Activated CD8-positive, alpha-beta T cell treated with anti-CD3 and anti-CD28 coated beads for 36 hours (primary cell): ENCODE measurements at places on chromosomes 13 and 19.

DNA sequence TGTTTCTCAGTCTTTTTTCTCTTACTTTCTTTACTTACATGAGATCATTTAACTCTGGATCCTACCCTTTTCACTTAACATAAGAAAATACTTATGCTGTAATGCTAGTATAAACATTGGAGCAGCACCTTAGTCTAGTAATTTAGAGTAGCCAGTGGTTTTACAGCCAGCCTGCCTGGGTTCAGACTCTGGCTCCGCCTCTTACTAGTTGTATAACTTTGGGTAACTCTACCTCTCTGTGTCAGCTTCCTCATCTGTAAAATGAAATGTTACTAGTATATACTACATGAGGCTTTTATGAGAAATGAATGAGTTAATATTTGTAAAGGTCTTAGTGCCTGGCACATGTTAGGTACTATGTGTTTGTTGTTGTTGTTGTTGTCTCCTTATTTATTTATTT lies 5.6 kb downstream of the CDADC1 start:
- DNase-seq: no peak

DNA sequence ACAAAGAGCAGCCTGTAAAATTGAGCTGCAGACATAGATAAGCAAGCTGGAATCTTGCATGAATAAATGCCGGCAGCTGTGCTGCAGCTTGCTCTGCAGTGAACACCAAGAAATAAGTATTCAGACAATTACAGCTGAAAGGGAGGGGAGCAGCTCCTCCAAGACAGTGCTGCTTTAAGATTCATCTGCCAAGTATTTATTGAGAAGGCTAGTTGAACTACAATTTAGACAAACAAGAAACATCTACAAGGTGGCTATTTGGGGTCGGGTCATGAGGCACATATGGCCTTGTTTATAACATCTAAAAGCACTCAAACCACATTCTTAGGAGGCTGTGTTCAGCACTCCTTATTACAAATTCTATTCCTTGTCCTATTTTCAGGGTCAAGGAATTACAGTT lies 34.9 kb downstream of the ZNF726 start:
- no peak for DNase-seq

GRCh38 chr13:76632401-76633044 lies 253.7 kb downstream of the KCTD12 start:
- peak; percentile 3 for DNase-seq

GRCh38 chr13:57128909-57129308 lies 11.8 kb upstream of the PRR20A start:
- DNase-seq: no peak

GRCh38 chr19:1087813-1088415 lies 7.3 kb downstream of the POLR2E start:
- peak; percentile 55 for DNase-seq

- no peak for DNase-seq
Measured at GRCh38 chr13:113160983-113161382, 2.5 kb downstream of the PROZ start.

DNA sequence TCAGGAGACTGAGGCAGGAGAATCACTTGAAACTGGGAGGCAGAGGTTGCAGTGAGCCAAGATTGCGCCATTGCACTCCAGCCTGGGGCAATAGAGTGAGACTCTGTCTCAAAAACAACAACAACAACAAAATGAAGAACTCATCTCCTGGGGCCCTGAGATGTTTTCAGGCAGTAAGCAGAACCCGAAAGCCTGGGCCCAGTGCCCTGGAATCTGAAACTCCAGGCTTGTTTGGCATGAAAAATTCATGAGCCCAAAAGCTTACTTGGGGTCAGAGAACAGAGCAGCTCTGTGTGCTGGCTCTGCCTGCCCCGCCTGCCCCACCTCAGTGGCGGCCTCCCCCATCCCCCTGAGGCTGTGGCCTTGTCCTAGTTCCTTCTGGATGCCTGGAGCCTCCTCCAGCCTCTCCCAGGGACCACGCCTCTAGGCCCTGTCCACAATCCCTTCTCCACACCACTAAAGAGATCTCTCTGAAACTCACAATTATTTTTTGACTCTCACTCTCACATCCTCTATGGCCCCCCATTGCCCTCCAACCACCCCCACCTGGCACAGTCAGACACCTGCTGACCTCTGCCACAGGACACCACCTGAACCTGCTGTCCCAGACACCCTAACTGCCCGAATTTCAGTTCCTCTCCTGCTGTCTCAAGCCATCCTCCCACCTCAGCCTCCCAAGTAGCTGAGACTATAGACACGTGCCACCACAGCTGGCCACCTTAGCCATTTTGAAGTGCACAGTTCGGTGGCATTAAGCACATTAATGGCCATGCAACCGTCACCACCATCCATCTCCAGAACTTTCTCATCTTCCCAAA lies 6.9 kb upstream of the AP1M2 start:
- DNase-seq: no peak

GRCh38 chr13:24649688-24650043 lies 30.5 kb upstream of the ATP12A start:
- no peak for DNase-seq

DNA sequence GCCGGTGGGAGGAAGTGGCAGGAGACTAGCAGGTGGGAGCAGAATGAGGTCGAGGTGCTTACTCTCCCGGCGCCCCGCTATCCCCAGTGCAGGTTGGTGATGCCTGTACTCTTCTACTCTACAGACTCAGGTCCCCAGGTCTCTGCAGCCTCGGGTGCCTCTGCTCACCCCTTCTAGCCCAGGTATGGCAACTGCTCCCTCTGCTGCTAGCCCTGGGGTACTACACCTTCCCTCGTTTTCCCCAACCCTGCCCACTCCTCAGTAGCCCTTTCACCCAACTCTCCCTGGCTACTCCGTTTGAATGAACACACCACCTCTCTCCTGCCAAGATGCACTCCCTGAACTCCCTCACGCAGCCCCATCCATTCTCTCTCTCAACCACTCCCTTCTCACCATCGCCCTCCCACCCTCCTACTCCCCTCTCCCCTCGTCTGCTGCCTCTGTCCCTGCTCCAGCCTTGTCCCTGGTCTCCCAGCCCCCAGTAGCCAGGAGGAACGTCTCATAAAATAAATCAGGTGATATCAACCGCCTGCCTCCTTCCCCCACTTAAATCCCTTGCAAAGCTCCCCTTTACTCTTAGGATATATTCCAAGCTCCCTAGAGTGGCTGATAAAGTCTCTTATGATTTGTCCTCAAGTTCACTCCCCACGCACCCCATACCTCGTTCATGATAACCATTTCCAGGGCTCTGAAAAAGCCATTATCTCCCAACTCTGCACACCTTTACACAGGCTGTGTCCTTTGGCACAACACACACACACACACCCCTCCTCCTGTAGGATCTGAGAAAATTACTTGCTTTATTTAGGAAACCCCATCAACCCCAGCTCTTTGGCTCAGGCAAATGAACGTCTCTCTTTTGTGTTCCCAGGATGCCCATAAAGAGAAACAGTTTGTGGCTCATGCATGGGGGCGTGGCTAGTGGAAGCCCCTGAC lies 8.2 kb upstream of the MEIS3 start:
- peak; percentile 78 for DNase-seq

DNA sequence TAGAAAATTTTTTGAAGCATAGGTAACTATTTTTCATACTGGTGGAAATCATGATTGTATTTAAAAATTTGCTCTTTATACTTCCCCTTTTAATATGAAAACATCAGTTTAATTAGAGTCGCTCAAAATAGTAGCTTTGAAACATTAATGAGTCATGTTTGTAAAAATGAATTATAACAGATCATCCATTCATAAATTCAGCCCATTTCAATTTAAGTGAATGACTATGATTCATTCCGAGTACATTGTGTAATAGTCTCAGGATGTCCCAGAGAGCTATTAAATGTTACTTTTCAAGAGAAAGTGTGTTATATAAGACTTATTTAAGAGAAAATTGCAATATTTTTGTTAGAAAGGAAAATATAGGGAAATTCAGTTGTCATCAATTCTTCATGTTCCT lies 111.0 kb downstream of the FNDC3A start:
- DNase-seq: no peak

DNA sequence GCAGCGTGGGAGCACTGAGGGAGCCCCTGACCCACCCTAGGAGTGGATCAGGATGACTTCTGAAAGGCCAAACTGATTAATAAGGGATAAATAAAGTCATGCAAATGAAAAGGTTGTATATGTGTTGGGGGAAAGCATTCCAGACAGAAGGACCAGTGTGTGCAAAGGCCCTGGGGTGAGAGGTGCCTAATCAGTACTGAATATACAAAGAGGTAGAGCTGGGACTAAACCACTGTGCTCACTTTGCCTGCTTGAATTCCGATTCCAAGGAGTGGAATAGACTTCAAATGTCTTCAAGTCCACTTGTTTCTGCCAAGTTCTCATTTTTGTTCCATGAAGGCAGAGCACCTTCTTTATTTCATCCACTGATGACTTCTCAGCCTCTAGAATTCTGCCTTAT lies 32.6 kb upstream of the ADGRE1 start:
- no peak for DNase-seq

DNA sequence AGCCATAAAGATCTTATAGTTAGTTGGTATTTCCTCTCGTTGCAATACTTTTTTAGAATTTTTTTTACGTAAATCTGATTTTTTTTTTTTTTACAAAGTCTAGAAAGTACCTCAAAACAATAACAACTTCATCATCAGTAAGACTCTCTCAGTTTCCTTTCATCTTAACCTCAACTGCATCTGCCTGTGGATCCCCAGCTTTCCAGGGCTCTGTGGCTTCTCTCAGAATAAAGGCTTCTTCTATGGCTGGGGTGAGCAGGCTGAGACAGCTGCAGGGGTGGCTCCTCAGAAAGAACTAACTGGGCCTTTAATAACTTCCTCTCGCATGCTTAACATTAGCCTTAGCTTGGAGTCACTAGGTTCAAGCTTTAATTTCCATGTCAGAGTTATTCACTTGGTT lies 4.2 kb downstream of the ZNF506 start:
- peak; percentile 91 for DNase-seq

DNA sequence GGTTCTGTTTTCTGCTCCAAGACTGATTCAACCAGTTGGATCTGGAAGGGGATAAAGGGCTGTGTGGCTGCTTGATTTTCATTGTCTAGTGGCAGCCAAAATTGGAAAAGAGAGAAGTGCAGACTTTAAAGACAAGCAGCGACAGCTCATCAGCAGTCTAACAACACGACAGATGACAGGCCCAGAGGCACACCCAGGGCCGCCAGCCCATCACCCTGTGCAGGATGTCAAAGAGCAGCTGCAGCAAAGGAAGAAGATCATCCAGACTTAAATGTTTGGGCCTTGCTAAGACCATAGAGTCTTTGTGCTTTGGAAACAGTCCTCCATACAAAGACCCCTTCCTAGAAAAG lies 421.0 kb upstream of the KLF12 start:
- DNase-seq: no peak

DNA sequence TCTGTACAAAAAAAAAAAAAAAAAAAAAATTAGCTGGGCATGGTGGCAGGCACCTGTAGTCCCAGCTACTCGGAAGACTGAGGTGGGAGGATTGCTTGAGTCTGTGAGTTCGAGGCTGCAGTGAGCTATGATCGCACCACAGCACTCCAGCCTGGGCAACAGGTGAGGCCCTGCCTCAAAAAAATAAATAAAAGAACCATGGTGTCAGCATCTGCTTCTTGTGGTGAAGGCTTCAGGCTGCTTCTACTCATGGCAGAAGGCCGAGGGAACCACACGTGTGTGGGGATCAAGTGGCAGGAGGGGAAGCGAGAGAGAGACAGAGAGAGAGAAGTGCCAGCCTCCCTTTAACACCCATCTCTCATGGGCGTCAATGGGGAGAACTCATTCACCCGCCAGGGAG lies 13.5 kb downstream of the BCL3 start:
- DNase-seq: no peak

GRCh38 chr13:62924395-62924794 lies 1508.7 kb upstream of the PCDH20 start:
- DNase-seq: no peak

- peak; percentile 66 for DNase-seq
Measured at GRCh38 chr19:9673912-9674662, 813 bp downstream of the ZNF562 start.

GRCh38 chr19:58551577-58552471 lies 3.1 kb downstream of the CHMP2A start:
- no peak for DNase-seq

GRCh38 chr19:48642862-48643261 lies 3.1 kb downstream of the CA11 start:
- no peak for DNase-seq

DNA sequence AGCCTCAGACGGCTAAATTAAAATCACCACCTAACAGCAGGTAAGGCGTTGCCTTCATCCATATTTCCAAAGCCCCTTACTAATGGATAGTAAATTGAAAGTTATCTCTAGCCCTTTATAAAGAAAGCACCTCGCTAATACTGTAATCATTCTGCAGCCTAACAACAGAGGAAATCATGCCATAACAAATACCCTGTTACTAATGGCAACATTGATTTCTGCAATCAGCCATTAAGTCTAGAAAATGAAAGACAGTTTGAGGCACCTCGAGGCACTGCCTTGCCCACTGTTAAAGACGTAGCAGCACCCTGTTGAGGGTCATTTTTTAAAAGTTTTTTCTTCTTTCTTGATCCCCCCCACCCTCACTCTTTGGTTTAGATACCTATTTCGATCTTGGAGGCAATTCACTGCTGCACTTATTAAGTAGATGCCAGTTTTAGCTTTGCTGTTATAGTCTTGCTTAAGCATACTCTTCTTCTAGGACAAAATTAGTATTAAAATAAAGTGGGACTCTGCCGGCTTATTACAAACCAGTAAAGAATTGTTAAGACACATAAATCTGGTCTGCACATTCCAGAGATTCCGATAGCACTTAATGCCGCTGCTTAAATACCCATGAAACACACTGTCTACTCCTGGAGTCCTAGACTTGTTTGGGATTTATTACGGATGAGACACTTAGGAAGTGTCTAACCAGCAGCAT lies 74.8 kb downstream of the ZNF536 start:
- no peak for DNase-seq

DNA sequence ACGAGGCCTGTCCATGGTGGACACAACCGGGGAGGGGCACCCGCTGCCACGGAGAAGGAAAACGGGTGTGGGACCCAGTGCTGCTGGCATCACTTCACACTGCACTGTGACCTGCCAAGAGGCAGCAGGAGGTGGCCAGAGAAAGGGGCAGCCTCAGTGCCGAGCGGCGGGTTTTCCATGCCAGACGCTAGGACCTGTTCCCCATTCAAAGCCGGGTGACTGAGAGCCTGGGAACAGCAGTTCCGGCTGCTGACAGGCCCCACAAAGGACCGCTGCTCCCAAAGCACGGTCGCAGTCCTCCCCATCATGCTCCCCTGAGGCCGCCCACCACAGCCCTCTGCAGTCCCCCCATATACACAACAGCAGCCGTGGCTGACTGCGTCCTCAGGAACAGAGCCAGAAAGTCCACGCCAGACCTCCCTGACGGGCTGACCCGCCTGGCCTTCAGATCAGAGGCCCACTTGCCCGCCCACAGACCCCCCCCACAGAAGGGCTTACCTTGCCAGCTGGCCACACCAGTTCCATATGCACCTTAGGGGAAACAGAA lies 5.4 kb downstream of the AKAP8 start:
- DNase-seq: no peak
